ENCODE measurements at places on chromosomes 7 and 10.

GRCh38 chr7:94354953-94355352 is 39.7 kb upstream of the COL1A2 start:
- no peak for DNase-seq

- no peak for DNase-seq
Observed at GRCh38 chr7:120802751-120803150, 55.2 kb downstream of the TSPAN12 start.

DNA sequence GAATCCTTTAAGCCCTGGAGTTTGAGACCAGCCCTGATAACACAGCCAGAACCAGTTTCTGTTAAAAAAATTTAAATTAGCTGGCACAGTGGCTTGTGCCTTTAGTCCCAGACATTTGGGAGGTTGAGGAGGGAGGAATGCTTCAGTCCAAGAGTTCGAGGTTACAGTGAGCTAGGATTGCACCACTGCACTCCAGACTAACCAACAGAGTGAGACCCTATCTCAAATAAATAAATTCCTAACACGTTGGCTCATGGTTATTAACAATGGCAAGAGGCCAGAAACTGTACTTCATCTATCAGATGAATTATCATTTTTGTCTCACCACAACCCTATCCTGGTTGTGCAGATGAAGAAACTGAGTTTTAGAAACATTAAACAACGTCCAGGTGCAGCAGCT is 2.1 kb upstream of the PPIA start:
- DNase-seq: no peak

GRCh38 chr10:13750299-13751190 is 163.8 kb downstream of the PRPF18 start:
- no peak for DNase-seq

- DNase-seq: no peak
Observed at GRCh38 chr10:132453470-132453861, 56.5 kb downstream of the PWWP2B start.

- DNase-seq: no peak
Observed at GRCh38 chr10:70649526-70649925, 22.8 kb upstream of the ADAMTS14 start.

DNA sequence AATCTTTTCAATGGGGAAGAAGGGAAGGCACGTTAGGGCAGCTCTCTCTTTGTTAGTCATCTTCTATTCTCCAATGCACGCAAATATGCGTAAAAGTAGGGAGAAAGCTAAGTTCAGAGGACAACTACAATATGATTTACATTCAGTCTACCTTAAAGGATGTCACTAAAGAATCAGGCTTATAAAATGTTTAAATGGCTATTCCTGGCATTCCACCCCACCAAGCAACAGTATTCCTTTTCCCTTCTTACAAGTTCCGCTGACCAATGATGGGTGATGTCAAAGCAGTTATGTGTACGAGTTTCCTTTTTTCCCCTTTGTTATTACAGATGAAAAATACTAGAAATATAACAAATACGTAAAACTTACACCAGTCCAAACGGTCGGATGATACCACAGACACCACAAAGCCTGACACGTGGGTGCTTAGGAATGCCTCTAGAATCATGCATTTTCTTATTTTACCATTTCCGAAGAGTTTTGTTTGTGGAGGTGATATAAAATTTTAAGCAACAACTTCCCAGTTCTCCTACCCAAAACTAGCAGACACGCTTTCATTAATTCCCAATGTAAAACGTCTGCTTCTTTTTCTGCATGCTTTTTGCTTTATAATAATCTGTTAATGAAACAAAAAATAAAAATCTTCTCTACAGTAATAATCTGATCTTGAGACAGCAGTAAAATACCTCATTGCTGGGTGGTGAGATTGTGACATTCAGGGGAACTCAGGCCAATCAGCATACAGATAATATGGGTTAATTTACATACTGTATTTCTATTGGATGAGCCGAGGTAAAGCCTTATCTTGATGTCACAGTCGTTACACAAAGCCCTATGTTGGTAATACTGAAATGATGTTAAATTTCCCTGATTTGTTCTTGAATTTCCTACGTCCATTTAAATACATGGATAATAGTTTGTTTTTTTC is 708 bp upstream of the GPR85 start:
- no peak for DNase-seq

DNA sequence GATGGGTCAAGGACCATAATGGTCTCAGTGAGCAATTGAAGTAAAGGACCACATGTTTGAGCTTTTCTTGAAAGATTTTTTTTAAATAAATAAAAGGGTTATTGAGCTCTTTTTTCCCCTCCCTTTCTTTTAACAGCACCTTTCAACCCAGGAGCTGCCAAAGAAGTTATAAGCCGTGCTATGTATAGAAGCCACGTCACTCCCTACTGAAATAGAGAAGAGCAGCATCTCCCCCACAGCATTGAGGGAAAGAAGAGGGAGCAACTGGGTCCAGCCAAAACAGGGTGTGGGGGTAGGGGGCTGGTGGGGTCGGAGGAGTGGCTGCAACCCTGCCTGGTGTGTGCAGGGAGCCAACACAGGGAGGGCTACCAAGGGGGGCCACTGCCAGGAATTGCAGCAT is 227.2 kb downstream of the PLXNA4 start:
- DNase-seq: no peak

DNA sequence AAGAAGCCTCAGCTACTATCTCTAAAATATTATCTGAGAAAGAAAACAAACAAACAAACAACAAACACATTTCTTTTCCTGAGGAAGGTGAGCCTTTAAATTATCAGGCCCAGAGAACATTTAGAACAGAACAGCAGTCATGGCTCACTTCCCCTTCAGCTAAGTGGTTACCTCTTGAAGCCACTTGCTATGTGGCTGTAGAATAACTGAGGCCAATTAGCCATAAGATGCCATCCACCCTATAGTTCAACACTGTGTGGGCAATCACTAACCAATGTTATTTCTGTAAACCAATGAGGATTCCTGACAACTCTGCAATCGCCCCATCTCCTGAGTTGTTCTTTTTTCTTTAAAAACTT is 3.7 kb upstream of the UPP1 start:
- no peak for DNase-seq

DNA sequence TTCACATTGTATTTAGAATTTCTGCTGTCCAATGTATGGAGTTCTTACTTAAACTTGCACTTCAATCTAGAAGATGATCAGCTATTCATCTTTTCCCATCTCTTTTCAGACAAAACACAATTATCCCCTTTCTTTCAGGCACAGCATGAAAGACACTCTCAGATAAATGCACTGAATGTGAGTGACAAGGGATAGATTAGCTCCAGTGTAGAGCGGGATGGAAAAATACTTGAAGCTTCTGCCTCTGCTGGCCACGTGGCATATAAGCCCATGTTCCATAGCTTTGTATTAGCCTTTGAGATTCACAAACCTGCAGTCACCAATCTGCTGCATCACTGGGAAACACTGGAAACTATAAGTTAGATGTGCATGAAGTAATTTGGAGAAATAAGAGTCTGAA is 162.2 kb upstream of the FAM3C start:
- DNase-seq: no peak
